Left lung (tissue), 14 donors: ENCODE measurements at places on chromosomes 2 and 18. TPM values are rescaled to one million over a fixed set of nuclear protein-coding genes. Genes with fewer than 3 reads are reported as not detected.

DNA sequence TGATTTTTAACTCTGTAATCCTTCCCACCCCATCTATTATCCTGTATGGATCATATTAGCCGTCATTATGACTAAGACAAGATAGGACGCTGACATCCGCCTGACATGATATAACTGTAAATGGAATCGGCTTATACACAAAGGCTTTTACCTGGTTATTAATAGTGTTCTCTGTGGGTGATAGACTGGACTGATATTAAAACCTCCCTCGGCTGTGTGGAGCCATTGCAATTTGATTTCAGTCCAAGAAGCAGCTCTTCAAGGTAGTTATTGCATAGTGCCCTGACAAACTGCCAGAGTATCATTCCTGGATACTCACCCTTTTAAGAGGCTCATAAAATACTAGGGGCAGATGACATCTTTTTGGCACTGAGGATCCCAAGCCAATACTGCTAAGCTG, 226.1 kb upstream of the HNRNPA3 start:
- H3K4me1 ChIP-seq, result no peaks in the 10 kb centered on the region
- H3K4me3 ChIP-seq, result no peak overlapping the region
- no peaks in the 10 kb centered on the region for H3K27me3 ChIP-seq
- no peak overlapping the region for H3K27ac ChIP-seq
- no peak for DNase-seq

- H3K27ac ChIP-seq, result no peak overlapping the region
- DNase-seq, result no peak
- no peak overlapping the region for H3K4me3 ChIP-seq
- H3K36me3 ChIP-seq, result no peaks in the 10 kb centered on the region
Observed at GRCh38 chr2:147449323-147449991, 395.4 kb upstream of the ACVR2A start.

GRCh38 chr2:175393851-175394250, 212.3 kb upstream of the ATP5MC3 start:
- DNase-seq, result no peak
- H3K4me3 ChIP-seq, result no peak overlapping the region
- no peaks in the 10 kb centered on the region for H3K4me1 ChIP-seq
- H3K27ac ChIP-seq, result no peak overlapping the region

GRCh38 chr2:117086943-117087250, 727.6 kb upstream of the DDX18 start:
- no peaks in the 10 kb centered on the region for H3K4me1 ChIP-seq
- H3K27me3 ChIP-seq, result no peaks in the 10 kb centered on the region
- no peaks in the 10 kb centered on the region for H3K36me3 ChIP-seq
- H3K4me3 ChIP-seq, result no peak overlapping the region

TCF23 gene
- total RNA-seq, result 0.50 TPM

ANO7 gene
- total RNA-seq, result 1.3 TPM
